ENCODE measurements at places on chromosomes 7 and 10.

DNA sequence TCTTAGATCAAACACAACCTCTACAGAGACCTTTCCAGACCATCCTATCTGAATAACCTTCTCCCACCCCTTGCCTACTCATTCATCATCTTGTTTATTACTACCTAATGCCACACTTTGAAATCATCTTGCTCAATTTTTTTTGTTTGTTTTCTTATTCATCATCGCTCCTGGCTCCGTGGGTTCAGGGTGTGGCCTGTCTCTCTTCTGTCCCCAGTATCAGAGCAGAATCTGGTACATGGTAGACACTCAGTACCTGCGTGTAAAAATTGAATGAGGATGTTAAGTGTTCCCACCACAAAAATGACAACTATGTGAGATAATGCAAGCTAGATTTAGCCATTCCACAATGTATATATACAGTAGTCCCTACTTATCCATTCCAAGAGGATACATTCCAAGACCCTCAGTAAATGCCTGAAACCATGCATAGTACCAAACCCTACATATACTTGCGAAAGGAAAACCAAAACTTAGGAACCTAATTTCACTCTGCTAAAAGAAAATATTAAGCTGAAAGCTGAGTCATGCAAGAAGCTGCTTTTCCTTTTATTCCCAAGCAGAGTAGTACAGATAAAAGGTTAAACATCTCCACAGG, 72.1 kb upstream of the SEC61G start:
- DNase-seq: no peak

GRCh38 chr10:35743851-35744250, 101.8 kb upstream of the FZD8 start:
- no peak for DNase-seq

GRCh38 chr10:45404087-45404769, 30.2 kb downstream of the ALOX5 start:
- no peak for DNase-seq

- no peak for DNase-seq
Measured at GRCh38 chr10:47378606-47379444, 5.3 kb downstream of the ZNF488 start.

DNA sequence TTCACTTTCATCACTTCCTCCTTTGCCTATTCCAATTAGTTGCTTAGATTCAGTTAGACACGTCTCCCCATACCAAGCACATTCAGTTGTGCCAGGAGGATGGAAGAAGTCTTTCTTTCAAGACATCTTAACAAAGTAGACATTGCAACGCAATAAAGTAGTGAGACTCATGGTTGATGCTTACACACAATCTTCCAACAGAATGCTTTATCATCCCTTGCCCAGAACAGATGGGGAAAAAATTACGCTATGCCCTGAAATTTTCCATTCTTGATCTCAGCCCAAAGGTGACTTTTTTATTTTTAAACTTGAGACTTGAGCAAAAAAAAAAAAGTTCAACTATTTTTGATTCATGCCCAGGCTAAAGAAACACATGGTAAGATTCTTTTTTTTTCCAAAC, 74.9 kb downstream of the KCNMA1 start:
- no peak for DNase-seq

DNA sequence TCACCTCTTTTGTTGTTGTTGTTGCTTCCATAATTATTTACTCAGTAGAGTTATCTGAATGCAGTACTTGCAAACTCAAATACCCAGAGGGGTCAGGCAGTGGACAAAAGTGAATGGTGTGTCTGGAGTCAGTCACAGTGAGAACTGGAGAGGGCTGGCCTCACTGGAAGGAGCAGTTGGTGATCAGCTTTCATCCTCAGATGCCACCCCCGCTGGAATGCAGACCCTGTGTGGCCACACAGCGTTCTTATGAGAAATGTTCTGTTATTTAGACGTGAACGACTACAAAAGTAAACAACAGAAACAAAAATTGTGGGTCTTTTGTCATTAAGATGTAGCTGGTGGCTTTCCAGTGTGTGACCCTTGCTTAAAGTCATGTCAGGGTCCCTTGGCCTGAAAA, 29.6 kb upstream of the VPS41 start:
- DNase-seq: no peak

DNA sequence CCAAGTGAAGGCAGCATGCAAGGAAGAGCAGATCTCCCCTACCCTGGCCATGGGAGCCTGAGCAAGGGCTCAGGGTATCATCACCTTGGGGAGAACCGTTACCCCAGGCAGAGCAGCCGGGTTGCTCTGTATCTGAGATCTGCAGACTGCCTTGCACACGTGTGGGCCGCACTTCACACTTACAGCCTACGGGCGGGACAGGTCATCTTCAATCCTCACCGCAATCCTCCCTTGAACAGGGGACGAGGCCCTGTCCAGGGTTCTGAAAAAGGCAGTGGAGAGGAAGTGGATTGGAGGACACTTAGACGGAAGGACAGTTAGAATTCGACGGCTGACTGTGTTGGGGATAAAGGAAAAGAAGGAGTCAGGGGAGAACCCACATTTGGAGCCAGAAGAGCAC, 51.4 kb downstream of the NPS start:
- no peak for DNase-seq

DNA sequence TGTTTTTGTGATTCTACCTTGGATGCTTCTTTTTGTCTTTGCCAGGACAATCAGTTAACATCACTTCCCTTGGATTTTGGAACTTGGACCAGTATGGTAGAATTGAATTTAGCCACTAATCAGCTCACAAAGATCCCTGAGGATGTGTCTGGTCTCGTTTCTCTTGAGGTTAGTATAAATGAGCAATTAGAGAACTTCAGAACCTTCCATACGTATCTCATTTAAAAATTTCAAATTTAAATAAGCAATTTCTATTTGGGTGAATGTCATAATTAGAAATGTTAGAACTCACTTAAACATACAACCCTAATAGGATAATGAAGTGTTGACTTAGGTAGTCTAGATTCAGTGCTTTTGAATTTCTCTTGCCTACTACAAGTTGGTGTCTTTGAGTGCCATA, 69.3 kb upstream of the ADRA2A start:
- DNase-seq: no peak

- no peak for DNase-seq
Measured at GRCh38 chr10:133182190-133182589, 22.2 kb downstream of the KNDC1 start.

GRCh38 chr7:33719059-33719581, 186.2 kb upstream of the BMPER start:
- no peak for DNase-seq

DNA sequence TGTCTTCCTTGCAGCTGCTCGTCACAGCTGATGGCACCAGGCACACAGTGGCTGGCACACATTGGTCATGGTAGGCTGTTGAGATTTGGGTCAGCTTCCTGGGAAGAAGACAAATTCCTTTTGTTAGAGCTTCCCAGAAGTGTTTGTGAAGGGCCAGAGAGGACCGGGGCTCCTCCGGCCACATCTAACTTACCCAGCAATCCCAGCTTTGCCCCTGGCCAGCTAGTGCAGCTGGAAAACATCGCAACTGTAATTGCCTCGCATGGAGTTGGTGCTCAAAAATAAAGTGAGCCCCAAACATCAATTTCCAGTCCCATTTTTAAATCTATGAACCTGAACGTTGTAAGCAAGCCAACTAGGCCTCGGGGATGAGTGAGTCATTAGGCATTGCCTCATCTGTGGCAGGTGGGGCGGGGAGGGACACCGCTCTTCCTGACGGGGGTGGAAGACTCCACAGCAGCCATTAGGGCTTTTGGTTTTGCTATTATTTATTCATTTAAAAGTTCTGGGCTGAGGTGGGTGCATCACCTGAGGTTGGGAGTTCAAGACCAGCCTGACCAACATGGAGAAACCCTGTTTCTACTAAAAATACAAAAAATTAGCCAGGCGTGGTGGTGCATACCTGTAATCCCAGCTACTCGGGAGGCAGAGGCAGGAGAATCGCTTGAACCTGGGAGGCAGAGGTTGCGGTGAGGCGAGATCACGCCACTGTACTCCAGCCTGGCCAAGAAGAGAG, 12.4 kb downstream of the CPA5 start:
- DNase-seq: no peak

- no peak for DNase-seq
Measured at GRCh38 chr10:31136930-31137885, 105.5 kb upstream of the ZNF438 start.

DNA sequence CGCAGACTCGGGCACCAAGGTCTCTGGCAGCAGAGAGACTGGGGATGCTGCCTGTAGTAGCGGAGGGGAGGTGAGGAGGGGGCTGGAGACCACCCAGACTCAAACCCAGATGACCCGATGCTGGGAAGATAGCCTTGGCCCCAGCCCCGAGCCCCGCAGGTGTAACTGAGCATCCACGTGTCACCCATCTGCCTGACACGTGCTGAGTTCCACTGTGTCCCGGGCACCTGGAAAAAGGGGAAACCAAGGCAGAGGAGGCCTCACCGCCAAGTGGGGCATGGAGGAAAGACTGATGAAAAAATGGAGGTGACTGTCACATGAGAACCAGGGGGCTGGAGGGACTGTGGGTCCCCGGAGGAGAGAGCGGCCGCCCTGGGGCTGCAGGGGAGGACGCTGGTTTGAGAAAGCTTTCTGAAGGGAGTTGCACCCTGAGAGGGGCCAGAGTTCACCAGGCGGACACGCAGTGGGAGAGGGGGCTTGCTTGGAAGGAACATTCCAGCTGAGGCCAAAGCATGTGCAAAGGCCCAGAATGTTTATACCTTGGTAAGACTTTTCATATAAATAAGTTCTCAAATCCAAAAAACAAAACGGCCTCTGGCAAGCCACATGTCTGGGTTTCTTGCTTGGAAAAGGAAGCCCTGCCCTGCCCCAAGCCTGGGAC, 27.4 kb upstream of the ELN start:
- DNase-seq: no peak

DNA sequence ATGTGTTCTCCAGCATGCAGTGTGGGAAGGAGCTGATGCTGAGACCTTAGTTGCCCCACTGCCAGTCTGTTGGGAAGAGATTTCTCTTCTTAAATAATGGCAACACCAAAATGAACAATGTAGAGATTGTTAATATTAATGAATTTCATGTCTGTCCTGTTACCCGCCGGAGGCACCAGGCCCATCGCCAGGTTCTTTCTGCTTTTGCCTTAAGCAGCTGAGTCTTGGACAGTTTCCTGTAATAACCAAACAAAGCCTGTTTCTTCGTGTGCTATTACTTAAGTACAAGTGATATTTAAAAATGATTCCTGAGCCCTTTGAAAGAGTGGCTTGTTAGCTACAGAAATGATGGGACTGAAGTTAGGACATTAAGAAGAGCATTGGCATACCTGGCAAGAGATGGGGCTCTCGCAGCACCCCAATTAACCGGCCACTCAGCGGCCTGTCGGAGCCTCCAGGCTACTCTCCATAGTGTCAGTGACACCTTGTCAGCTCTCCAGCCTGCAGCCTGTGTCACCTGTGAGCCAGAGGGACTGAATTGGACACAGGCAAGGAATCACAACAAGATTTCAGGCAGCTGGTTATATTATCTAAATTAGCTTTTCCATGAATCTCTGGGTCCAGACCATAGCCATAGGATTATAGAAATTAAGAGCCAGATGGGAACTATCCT, 142.0 kb downstream of the CELF2 start:
- DNase-seq: no peak

- DNase-seq: peak; percentile 50
Measured at GRCh38 chr10:79196470-79197461, 128.0 kb downstream of the ZMIZ1 start.

DNA sequence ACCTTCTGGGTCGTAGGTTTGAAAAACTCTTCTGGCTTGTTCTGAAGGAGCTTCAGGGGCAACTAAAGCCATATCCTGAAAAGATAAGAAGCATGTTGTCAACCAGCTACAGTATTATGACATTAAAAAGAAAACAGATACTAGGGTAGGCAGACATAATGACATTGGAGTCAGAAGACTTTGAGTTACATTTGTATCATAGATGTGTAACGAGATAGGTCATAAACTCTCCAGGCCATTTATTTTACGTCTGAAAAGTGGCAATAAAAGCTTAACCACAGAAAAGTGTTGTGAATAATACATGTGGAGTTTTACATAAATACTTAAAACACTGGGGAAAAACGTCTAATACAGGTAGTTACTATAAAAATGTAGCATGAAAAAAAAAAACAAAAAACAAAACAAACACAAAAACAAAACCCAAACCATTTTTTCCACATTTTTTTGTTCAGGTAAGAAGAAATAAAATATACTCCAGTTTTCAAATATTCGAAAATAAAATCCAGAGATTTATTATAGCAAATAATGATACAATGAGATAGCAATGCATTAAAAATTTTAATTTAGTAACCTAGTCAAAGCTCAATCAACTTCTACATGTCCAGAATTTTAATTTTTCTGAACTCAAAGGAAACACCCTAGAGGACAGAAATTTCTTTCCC, 64.1 kb downstream of the MINDY3 start:
- no peak for DNase-seq

- DNase-seq: no peak
Measured at GRCh38 chr7:33044986-33045385, 17.6 kb downstream of the NT5C3A start.

DNA sequence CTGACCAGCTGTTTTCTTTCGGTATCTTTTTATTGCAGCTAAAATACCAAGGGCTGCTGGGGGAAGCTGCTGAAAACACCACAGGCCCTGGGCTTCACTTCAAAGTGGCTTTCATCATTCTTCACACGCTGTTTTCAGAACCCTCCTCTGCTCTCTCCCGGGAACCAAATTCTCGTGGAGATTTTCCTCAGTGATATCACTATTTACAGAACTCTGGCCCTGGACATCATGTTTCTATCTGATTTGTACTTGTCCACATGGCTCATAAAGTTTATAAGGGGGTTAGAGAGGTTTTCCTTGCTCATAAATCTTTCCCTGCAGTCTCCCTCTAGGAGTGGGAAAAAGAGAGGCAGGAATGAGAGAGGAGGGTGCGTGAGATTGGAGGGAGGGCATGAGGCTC, 177.4 kb upstream of the NPVF start:
- no peak for DNase-seq

- DNase-seq: no peak
Measured at GRCh38 chr7:41508755-41509154, 194.1 kb downstream of the INHBA start.

GRCh38 chr10:102433619-102434046, 1.3 kb upstream of the CUEDC2 start:
- no peak for DNase-seq

GRCh38 chr7:130452951-130453350, 12.1 kb upstream of the CEP41 start:
- no peak for DNase-seq

GRCh38 chr7:13181216-13181615, 493.8 kb downstream of the ARL4A start:
- DNase-seq: no peak

DNA sequence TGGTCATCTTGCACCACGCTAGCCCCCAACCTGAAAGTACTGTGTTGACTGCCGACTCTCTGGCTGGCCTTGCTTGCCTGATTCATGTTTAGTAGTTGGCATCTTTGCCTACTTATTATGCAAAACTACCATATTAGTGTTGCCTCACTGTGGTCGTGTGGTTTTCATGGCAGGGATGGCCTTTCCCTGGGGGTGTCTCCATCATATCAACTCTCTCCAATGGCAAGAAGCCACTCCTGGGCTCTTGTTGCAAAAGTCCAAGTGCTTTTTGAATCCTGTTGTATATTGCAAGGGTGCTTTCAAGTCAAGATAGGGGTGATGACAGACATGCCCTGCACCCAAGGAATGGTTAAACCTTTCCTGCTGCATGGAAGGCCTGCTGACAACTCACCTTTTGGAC, 39.4 kb downstream of the ABLIM1 start:
- DNase-seq: no peak

GRCh38 chr7:4861227-4861626, 603 bp downstream of the PAPOLB start:
- no peak for DNase-seq
